ENCODE measurements at places on chromosomes 12 and 14.

GRCh38 chr12:120102189-120103043 lies 14.1 kb downstream of the RAB35 start:
- no peak for DNase-seq

DNA sequence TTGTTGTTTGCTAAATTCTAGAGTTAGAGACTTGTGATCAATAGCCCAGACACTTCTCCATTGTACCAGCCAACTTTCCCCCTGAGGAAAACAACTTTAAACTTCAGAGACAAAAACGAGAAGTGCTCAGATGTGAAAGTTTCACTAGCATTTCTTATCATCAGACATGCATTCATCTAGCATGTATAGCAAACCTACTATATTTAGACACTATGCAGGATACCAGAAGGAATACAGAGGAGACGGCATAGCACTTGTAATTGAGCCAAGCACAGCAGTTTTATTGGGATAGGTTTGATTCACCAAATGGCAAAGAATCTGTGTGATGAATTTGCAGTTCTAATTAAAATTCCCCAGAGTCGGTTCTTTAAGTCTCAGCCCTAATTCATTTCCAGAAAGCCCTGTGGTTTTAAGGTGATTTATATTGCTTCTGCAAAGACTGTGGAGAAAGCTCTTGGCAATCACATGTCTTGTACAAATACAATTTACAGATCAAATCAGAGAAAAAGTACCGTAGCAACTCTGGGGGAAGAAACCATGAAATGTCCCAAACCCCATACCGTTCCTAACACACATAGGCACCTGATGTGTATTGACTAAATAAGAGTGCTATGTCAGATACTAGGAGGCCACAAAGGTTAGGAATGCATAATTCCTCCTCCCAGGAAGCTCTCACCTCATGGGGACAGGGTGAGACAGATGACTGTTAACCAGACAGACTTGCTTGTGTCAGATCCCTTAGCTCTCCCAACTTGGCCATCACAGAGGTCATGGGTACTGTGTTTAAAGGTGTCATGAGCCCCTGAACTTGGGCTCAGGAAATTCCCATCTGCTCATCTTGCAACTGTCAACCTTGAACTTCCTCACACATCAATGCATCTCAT lies 69.6 kb upstream of the KRAS start:
- DNase-seq: no peak

GRCh38 chr14:59120921-59121320 lies 67.5 kb upstream of the DAAM1 start:
- DNase-seq: no peak

DNA sequence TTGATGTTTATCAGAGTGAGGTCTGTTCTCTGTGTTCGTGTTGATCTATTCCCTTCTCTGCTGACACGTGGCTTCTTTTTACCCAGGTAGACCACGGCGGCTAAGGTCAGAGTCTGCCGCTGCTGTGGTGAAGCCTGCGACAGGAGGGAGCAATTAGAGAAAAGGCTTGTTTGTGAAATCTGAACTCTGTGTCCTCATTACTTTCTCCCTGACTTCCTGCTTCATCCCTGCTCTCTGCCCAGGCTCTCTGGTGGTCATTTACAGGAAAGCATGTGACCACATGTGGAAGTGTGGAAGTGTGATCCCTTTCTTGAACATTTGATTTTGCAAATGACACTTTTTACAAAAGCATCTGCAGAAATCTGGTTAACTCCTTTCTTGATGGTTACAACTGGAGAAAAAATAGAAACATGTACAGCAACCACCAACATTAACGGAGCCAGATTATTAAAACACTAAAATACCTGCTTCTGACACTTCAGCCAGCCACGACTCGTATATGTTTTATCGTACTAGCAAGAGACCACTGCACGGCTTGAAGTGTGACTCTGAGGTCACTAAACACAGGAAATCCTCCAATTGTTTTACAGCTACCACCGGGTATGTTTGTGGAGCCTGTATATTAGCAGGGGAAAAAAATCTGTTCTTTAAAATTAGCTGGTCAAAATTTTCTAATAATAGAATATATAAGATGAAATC lies 388.6 kb upstream of the TMPO start:
- DNase-seq: no peak

- DNase-seq: no peak
Observed at GRCh38 chr14:75456069-75456996, 28.5 kb downstream of the JDP2 start.

DNA sequence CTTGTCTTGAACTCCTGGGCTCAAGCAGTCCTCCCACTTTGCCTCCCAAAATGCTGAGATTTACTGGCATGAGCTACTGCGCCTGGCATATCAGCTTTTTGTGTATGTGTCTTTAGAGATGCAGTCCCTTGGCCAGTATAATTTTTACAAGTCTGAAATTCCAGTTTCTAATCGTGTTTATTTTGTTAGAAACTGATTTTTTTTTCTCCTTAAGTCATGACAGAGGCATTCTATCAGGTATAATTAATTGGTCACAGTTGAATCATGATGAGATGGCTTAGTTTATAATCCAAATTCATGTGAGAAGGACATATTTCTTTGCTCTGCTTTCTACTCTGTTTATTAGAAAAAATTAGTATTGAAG lies 98.9 kb downstream of the PCNX1 start:
- no peak for DNase-seq

- DNase-seq: no peak
Observed at GRCh38 chr12:62676521-62677307, 210.1 kb downstream of the MON2 start.

GRCh38 chr14:69685218-69685616 lies 73.8 kb downstream of the SUSD6 start:
- DNase-seq: peak; percentile 17

- DNase-seq: no peak
Observed at GRCh38 chr12:109501299-109501698, 23.9 kb downstream of the UBE3B start.

- no peak for DNase-seq
Observed at GRCh38 chr14:96978525-96979272, 181.5 kb downstream of the VRK1 start.

GRCh38 chr14:38121320-38122020 lies 86.2 kb upstream of the SSTR1 start:
- no peak for DNase-seq

- no peak for DNase-seq
Observed at GRCh38 chr12:76478045-76478444, 81.5 kb downstream of the OSBPL8 start.

GRCh38 chr12:24482044-24482443 lies 466.9 kb downstream of the BCAT1 start:
- no peak for DNase-seq

GRCh38 chr12:54329759-54330158 lies 4.8 kb downstream of the COPZ1 start:
- DNase-seq: no peak

DNA sequence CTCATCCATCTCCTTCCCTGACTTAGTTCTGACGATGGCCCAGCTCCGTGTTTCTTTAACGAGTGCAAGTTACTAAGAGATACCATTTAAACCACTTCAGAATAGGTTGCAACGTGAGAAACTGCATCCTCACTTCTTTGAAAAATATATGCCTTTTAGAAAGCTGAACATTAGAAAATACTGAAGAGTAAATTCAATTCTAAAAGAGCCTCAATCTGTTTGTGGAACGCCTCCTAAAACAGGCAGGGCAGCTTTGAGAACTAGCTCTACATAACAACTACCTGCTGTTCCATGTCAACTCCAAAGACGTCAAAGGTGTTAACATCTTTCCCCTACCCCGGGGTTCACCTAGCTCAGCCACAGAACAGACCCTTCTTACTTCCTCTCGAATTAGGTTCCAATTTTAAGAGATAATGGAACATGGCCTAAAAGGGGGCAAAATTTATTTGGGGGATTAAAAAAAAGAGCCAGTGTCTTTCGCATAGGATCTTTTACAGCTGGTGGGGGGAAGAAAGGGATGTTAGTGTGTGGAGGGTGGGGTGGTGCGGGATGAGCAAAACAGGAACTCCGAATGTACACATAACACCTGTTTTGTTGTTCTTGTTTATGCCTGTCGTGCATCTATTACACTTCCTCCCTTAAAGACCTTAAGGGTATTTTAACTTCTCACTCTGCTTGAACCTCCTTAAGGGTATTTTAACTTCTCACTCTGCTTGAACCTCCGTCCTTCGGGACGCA lies 3.3 kb downstream of the BHLHE41 start:
- DNase-seq: no peak

GRCh38 chr14:89504091-89504490 lies 87.1 kb upstream of the FOXN3 start:
- no peak for DNase-seq

DNA sequence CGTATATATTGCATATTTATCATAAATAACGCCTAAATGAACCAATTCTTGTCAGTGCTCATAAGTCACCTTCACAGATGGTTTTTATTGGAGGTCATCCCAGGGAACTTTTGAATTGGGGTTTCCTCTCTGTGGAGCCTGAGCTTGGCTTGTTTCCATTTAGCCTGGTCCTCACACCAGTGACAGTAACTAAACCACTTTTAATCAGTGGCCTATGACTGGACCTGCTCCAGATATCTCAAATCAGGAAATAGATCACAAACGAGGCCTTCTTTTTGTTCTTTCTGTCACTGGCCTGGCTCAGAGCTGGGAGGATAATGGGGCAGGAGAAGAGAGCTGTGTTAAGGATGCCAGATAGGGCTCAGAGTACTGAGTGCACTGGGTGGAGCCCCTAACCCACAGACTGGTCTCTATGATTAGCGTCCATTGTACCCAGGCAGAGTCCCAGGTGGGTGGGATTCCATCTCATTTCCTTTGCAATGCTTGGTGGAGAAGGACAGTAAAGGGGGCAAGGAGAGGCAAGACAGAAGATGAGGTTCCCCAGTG lies 92.4 kb downstream of the NUAK1 start:
- DNase-seq: no peak

GRCh38 chr12:4140581-4141301 lies 132.8 kb upstream of the CCND2 start:
- DNase-seq: no peak

GRCh38 chr12:89059721-89060541 lies 292.4 kb downstream of the DUSP6 start:
- no peak for DNase-seq

- no peak for DNase-seq
Observed at GRCh38 chr12:22682663-22683062, 57.7 kb downstream of the ETNK1 start.

- no peak for DNase-seq
Observed at GRCh38 chr12:126343321-126343720, 1278.1 kb downstream of the AACS start.

- DNase-seq: no peak
Observed at GRCh38 chr12:12622418-12622817, 10.7 kb downstream of the CREBL2 start.

- DNase-seq: no peak
Observed at GRCh38 chr14:100413699-100414098, 90.6 kb downstream of the SLC25A47 start.

GRCh38 chr12:32679920-32680237 lies 778 bp downstream of the DNM1L start:
- DNase-seq: no peak

GRCh38 chr14:36346052-36346451 lies 25.6 kb upstream of the MBIP start:
- DNase-seq: no peak

GRCh38 chr12:54605138-54605970 lies 16.9 kb upstream of the PPP1R1A start:
- no peak for DNase-seq

DNA sequence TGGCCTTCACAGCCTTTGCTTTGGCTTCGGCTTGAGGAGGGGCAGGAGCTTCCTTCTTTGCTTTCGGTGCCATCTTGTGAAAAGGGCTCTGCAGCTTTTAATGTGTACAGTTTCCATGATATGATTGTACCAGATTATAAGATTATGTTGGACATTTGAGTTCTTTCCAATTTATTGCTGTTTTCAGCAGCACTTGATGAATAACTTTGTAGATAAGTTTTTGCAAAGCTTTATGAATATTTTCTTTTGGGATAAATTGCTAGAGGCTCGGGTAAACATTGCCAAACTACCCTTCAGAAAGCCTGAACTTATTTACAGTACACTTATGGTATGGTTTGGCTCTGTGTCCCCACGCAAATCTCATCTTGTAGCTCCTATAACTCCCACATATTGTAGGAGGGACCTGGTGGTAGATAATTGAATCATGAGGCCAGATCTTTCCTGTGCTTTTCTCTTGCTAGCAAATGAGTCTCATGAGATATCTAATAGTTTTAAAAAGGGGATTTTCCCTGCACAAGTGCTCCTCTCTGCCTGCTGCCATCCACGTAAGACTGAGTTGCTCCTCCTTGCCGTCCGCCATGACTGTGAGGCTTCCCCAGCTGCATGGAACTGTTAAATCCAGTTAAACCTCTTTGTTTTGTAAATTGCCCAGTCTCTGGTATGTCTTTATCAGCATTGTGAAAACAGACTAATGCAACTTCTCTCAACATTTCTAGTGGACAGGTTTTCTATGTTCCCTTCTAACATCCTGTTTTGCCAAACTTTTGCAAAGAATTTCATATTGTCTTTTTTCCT lies 70.4 kb downstream of the RCOR1 start:
- no peak for DNase-seq

GRCh38 chr12:1429980-1430379 lies 164.4 kb downstream of the FBXL14 start:
- DNase-seq: no peak

DNA sequence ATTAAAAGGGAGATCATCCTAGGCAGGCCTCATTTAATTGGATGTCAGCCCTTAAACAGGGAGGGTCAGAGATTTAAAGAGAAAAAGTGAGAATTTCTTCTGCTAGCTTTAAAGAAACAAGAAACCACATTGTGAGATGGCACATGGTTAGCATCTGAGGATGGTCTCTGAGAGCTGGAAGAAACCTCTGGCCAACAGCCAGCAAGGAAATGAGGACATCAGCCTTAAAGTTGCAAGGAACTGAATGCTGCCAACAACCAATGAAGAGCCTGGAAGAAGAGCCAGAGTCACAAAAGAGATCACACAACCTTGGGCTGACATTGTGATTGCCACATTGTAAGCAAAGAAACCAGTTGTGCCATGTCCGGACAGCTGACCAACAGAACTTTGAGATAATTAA lies 17.5 kb upstream of the FAR2 start:
- no peak for DNase-seq

DNA sequence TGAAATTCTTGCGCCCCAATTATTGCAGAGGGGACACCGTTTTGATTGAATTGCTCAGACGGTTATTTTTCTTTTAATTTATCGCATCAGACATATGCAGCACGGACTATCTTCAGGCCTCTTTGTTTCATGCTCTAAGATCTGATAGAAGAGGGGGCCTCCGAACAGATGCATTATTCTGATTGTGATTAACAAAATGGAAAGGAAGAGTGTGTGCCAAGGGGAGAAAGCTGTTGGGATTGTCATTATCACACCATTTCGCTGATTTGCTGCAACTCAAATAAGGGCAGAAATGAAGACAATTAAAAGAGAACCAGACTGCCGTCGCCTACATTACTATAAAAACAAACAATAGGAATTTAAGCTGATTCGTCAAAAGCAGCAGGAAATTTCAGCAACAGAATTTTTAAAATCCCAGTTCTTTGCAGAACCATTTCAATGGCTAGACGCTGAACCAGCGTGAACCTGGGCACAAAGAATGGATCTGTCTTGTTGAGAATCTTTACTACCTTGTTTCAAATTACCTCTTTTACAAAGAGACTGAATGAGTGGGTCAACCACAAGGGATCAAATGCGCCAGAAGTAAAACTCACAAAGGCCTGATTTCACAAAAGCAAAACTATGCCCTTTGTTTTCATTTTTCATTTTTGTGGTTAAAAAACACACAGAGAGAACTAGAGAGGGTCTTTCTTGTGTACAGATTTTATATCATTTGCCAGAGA lies 30.6 kb downstream of the TMEM132D start:
- no peak for DNase-seq

- no peak for DNase-seq
Observed at GRCh38 chr14:25222256-25222655, 172.3 kb upstream of the STXBP6 start.

GRCh38 chr12:130806574-130806973 lies 32.5 kb downstream of the STX2 start:
- no peak for DNase-seq

- DNase-seq: no peak
Observed at GRCh38 chr14:96261772-96262655, 6.0 kb downstream of the BDKRB1 start.
